ENCODE measurements at places on chromosomes 13 and 19.

GRCh38 chr13:30340331-30341250 lies 33.2 kb upstream of the KATNAL1 start:
- DNase-seq: no peak

- DNase-seq: no peak
Observed at GRCh38 chr19:16034958-16035560, 41.2 kb upstream of the TPM4 start.

- no peak for DNase-seq
Observed at GRCh38 chr13:47134939-47135489, 238.2 kb upstream of the HTR2A start.

DNA sequence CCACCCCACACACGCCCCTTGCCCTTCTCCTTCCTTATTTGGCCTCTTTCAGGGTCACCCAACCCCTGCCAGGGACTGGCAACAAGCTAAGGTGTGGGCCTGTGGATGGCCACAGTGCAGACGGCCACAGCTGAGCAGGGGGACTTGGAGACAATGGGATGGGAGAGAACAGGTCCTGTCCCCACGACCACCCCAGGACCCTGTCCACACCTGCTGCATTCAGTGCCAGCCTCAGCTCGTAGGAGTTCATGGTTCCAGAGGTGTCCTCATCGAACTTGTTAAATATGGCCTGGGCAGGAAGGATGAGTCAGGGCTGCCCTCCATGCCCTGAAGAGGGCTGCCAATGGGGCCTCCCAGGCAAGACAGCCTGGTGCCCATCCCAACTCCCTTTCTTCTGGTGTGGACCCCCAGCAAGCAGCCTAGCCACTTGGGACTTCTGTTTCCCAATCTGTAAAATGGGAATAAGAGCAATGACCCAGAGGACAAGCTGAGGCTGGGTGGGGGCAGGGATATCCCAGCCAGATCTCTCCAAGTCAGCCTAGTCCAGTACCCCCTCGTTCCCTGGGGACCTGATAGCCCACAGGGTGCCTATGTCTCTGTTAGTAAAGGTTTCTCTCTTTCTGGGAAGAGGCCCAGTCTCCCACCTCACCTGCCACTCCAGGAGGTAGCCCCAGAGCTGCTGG lies 10.6 kb downstream of the CAPN12 start:
- DNase-seq: no peak

- no peak for DNase-seq
Observed at GRCh38 chr13:94481941-94482340, 2.5 kb upstream of the DCT start.

DNA sequence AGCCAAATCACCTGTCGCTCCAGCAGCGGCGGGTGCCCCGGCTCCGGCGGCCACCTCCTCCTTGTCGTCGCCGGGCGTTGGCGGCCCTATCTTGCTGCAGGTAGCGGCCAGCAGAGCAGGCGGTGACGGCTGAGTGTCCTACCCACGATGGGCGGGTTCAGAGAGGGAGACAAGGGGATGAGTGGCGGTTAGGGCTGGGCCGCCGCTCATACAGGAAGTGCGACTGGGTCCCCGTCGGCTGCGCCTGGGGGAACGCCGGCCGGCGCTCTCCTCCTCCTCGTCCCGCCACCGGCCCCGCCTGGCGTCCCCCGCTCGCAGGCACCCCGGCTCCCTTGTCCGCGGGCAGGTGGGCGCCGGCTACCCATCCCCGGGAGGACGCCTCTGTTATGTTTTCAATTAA lies 1692.0 kb downstream of the SLITRK5 start:
- DNase-seq: no peak

GRCh38 chr13:63041640-63042414 lies 1626.2 kb upstream of the PCDH20 start:
- no peak for DNase-seq

DNA sequence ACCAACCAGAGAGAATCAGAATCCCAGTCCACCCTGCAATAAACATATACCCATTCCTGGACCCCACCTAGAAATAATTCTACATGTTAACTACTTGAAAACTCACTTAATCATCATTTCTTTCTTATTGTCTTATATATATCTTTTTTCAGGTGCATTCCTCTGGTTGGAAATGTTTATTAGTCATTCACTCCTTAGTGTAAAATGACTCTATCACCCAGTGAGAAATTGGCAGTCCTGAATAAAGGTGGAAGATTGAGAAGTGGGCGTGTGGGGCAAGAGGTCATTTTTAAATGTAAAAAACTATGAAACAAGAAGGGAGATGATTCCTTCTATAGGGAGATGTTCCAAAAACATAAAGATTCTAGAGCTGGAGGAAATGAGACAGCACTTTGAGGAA lies 101.2 kb upstream of the MBNL2 start:
- DNase-seq: no peak

DNA sequence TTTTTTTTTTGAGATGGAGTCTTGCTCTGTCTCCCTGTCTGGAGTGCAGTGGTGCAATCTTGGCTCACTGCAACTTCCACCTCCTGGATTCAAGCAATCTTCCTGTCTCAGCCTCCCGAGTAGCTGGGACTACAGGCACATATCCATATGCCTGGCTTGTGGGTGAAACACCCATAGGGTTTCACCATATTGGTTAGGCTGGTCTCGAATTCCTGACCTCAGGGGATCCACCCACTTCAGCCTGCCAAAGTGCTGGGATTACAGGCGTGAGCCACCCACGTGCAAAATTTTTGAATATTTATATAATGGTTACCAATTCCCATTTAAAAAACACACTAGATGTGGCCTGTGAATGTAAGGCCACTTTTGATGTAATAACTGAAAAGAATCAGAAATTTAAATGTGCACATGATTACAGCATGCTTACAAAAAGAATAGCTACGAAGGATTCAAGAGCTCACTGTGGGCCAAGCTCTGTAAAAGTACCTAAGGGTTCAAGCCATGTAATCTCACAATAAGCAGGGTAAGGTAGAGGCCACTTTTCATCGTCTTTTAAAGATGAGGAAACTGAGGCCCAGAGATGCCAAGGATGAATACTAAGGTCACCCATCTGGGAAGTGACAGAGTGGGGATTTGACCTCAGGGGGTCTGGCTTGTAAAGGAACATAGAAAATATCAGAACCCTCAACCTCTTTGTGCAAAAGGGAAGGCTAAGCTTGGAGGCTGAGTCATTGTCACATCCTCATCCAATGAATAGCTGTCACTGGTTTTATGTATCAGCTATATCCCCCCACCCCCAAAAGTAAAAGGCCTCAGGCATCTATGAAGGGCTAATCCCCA lies 17.8 kb downstream of the TNFSF14 start:
- no peak for DNase-seq

DNA sequence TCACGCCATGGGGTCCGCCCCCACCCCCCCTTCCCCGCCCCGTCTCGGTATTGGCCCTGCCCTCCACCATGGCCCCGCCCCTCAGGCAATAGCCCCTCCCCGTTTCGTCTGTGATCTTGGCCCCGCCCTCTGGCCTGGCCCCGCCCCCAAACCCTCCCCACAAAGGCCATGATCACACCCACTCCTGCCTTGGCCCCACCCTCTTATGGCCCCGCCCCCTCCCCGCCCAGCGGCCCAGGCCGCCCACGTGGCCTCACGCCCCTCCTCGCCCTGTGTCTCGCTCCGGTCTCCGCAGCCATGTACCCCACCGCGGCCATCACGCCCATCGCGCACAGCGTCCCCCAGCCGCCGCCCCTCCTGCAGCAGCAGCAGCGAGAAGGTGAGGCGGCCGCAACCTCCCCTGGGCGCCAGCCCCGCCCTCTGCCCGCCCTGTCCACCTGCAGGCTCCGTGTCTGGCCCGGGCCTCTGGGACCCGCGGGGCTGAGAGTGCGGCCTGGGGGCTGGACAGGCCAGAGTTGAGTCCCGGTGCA lies 61.3 kb downstream of the CELF5 start:
- no peak for DNase-seq

DNA sequence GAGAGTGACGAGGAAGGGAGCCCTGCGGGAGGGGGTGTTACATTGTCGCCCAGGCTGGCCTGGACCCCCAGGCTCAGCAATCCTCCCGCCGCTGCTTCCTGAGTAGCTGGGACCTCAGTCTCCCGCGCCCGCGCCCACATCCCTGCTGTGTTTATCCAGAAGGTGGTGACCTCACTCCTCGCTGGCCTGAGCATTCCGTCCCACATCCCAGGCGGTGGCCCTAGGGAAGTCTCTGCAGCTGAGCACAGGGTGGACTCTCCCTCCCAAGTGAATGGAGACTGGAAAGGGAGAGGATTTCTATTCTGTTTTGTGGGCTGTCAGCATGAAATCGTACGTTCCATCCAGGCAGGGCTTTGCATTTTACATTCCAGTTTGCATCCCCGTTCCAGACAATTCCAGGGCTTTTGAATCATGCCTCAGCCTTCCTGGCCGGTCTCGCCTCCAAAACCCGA lies 401 bp upstream of the ZNF765 start:
- DNase-seq: peak; percentile 30

DNA sequence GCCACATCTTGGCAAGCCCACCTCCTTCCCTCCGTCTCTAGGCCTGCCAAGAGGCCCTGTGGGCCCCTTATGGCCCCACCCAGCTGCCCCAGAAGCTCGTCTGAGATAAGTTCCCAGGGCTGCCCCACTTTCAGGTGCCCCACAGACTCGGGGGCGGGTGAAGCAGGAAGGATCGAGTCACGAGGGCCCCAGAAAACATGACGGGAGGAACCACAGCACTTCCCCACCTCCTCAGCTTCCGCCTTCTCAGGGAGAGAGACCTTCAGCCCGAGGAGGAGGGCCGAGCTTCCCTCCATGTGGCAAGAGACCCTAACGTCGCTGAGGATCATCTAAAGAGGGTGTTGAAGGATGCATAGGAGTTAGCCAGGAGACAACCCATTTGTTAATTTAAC lies 4.5 kb upstream of the IL12RB1 start:
- DNase-seq: no peak

GRCh38 chr13:113508521-113509254 lies 18.2 kb upstream of the DCUN1D2 start:
- DNase-seq: no peak

DNA sequence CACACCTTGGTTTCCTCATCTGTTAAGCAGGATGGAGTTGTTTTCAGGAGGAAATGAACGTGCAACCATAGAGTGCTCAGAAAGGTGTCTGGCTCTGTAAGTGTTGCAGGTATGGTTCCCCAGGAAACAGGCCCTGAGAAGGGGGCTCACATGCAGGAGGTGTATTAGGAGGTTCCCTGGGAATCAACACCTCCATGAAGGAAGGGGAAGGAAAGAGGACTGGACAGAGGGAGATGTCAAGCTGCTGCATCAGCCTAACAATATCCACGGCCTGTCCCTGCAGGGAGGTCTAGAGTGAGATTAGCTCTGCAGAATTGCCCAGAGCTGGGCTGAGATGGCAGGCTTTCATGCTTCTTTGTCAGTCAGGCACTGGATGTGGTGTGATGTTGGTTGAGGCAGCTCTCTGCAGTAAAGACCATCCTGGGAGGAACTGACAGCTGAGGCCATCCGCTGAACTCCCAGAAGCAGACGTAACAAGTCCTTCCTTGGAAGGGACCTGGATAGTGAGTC lies 373.3 kb downstream of the ZNF536 start:
- DNase-seq: no peak

DNA sequence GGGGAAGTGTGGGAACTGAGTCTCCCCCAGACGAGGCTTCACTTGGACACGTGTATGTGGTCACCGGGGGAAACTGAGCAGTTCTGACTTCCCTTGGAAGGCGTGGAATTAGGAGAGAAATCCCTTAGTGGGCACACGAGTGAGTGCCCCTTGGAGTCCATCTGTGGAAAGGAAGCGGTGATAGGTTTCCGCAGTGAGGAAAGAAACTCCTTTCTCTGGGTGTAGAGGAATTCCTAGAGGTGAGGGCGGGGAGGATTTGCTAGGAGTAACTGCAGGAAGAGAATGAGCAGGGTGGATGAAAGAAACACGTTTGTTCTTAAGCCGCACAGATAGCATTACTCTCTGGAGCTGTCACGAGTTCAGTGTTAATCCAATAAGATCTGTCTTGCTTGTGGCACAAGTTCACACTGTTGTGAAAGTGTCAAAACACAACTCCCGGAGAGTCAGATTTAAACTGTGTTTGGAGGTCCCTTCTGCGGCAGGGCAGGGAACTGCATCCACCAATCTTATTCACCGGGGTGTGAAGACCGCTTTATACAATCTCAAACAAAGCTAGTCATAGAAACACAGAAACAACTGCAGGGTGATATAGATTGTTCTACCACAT lies 1.2 kb downstream of the KL start:
- DNase-seq: peak; percentile 53

GRCh38 chr13:44148159-44148914 lies 225.3 kb upstream of the SERP2 start:
- DNase-seq: no peak

GRCh38 chr13:74770361-74770760 lies 636.2 kb upstream of the KLF12 start:
- no peak for DNase-seq

DNA sequence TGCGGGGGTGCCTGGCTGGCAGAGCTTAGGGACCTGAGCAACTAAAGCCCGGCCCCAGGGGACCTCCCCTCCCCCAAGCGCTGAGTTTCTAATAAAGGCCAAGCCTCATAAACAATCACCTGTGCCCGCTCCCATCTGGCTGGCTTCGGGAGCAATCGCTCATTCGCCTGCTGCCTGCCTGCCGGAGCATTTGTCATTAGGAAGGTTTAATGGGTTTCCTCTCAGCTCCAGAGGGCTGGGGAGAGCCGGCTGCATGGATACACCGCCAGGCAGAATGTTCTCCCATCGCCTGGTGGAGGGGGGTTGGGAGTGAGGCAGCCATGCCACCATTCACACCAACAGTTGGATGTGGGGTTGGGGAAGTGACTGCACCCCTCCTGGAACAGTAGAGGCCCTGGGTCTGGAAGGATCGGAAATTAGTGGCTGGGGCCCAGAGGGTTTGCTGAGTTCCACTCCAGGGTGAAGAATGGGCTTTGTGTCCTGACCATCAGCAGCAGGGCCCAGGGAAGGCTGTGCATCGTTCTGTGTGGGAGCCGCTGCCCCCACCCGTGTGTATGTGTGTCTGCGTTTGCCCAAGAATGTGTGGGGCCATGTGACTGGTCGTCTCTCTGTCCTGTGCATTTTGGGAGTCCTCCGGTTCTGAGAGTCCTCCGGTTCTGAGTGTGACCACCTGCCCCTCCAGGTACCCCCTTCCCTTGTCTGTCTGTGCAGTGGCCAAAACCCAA lies 15.3 kb downstream of the PIN1 start:
- DNase-seq: peak; percentile 30

DNA sequence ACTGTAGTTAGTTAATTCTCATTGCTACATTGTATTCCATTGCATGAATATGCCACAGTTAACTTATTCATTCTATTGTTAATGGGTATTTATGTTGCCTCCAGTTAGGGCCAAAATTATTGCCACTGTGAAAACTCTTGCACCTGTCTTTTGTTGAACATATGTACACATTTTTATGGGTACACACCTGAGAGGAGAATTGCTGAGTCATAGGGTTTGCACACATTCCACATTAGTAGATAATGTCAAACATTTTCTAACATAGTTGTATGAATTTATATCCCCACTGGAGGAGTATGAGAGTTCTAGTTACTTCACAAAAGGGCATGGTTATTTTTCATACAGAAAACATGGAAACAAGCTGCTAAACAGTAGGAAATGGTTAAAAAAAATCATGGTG lies 338.4 kb downstream of the FOXO1 start:
- no peak for DNase-seq

DNA sequence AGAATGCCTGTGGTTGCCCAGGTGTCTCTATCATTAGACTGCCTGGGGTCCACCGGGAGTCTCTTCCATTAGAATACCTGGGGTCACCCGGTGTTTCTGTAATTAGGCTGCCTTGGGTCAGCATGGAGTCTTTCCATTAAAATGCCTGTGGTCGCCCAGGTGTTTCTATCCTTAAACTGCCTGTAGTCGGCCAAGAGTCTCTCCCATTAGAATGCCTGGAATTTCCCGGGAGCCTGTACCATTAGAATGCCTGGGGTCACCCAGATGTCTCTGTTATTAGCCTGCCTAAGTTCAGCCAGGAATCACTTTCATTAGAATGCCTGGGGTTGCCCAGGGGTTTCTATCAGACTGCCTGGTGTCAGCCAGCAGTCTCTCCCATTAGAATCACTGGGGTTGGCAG lies 1492.8 kb downstream of the UQCRFS1 start:
- DNase-seq: no peak
